ENCODE measurements at places on chromosomes 2 and 18.
A peak's percentile ranks its signal among the peaks of the same experiment; 100 is the strongest.

DNA sequence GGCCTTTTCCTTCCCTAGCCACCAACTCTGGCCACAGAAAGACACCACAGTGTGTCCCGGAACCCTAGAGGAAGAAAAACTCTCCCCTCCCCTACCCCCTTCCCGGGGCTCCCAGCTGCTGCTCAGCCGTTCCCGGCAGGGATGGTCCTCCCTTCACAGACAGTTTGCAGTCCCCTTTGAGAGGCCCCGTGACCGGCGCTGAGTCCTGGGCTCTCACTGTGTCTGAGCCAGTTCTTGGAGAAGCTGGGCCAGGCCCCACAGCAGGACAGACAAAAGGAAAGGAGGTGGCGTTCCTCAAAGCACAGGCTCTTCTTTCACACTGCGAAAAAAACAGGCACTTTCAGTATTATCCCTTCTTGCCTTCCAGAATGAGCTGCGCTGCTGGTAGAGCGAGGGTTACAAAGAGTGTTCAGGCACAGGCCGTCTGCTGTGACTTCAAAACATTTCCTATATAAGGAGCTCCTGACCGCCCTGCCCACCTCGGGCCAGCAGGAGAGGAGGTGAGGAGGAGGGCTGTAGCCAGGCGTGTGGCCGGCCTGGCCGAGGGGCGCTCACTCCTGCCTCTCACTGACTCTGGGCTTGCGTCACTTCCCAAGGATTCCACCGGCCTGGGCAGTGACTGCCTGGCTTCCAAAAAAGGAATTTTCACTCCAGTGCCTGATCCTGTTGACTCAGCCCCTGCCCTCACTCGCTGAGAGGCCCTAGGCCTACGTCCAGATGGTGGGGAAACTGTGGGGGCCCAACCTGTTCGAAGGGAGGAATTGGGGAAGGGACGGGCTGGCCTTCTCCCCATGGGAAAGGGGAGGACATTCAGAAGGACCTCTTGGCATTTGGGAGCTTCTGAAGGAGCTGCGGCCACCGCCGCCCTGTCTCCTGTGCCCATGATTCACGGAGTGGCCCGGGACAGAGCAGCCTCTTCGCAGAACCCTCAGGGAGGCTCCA is 24.9 kb downstream of the CIDEA start:
- DNase-seq = no peak

GRCh38 chr2:158004126-158004764 is 97.4 kb upstream of the UPP2 start:
- peak; percentile 66 for DNase-seq

DNA sequence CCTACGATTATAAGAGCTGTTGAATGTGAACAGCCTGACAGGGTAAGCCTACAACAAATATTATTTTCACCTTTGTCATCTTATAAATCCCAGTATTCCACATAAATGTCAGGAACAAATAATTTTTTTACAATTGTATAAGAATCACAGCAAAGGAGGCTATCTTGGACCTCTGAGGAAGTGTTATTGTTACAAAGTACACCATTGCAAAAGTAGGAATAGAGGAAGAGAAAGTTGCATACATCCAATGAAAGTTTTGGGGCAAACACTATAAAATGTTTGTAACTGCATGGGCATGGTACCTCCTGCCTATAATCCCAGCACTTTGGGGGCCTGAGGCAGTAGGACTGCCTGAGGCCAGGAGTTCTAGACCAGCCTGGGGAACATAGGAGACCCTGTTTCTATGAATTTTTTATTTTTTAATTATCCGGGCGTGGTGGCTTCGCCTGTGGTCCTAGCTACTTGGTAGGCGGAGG is 715 bp upstream of the MEMO1 start:
- DNase-seq = no peak

- DNase-seq = no peak
Measured at GRCh38 chr2:97763176-97763845, 49.9 kb downstream of the ZAP70 start.

DNA sequence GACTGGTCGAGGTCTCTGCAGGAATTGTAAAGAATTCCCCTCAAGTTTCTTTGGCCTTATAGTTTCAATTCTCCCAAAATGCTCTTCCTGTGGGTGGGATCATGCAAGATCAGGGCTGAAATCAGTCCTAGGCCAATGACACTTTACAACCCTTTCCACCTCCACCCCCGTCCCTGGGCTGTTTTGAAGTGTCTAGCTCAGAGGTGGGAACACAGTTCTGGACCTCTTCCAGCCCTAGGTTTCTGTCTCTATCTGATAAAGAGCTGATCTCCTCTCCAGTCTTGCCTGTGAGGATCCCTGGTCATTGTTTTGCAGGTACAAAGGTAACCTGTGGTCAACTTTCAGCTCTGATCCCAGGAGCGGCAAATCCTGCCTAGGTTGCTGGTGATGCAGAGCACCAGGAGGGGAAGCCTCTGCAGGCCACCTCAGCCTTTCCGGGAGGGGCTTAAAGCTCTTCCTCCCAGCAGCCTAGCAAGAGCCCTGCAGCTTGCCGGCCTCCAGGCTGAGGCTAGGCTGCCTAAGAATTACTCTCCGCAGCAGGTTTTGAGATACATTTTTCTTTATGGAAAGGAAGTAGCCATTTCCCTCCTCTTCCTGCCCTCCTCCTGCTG is 69.8 kb upstream of the WIPF1 start:
- DNase-seq = no peak

All from COLO829 (cell line).